ENCODE measurements at places on chromosomes 6 and 20.

- DNase-seq = no peak
These were observed 96.0 kb upstream of the LOC128125822 start for GRCh38 chr6:63476302-63476701.

- no peak for DNase-seq
These were observed 54.2 kb downstream of the TSBP1 start for GRCh38 chr6:32317541-32317940.

- no peak for DNase-seq
These were observed 623.3 kb downstream of the CD109 start for GRCh38 chr6:74319292-74319691.

DNA sequence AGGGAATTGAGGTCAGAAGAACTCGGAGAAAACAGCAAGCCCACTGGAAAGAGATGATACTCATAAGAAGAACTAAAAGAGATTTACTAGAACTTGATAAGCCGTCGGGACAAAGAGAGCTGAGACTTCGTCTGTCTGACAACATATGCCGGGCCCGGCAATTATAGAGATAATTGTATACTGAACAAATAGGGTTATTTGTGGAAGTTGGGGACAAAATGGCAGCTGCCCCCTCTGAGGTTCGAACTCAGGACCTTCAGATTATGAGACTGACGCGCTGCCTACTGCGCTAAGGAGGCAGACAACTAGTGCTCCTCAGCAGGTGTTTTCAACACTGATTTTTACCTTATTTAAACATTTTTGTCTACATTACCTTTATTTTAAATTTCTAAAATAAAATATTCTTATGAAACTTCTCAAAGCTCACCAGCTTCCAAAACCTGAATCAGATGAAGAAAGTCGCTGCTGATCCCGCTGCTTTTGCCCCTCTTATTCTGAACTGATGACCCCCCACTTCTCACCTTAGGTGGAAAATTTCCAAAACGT lies 29.3 kb upstream of the TRIM27 start:
- peak; percentile 71 for DNase-seq

DNA sequence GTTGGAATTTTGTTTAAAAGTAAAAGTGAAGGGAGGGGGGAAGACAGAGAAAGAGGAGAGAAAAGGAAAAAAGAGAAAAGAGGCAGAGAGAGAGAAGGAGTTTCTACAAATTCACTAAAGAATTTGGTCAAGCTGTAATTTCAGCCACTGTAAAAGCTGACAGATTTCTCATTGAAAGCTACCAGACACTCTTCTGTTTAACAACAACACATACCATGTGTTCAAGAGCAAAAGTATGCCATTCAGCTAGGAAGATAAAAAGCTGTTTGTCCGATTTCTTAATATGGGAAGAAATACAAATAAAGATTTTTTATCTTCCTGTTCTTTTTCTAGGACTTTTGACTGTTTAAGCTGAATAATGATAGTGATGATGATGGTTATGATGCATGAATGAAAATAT lies 204.8 kb upstream of the RSPO3 start:
- no peak for DNase-seq

DNA sequence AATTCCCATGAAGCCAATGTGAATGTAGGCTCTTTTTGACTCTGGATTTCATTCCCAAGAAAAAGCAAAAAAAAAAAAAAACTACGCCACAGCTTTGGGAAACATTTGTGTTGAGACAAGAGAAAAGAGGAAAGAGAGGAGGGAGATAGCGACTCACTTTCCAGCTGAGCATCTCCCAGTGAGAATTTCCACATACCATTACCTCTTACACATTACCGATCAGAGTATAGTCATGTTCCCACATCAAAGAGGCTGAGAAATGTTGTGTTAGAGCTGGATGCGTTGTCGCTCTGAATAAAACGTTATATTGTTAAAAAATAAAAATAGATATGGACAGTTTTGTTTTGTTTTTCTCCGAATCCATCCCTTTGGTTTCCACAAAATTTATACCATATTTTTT lies 1019.3 kb upstream of the ADGRB3 start:
- DNase-seq = no peak

GRCh38 chr6:90436403-90436802 lies 139.8 kb upstream of the BACH2 start:
- DNase-seq = no peak

- DNase-seq = no peak
These were observed 70.8 kb downstream of the PSMG4 start for GRCh38 chr6:3329393-3330051.

- DNase-seq = no peak
These were observed 143.6 kb upstream of the JARID2 start for GRCh38 chr6:15102241-15102640.

DNA sequence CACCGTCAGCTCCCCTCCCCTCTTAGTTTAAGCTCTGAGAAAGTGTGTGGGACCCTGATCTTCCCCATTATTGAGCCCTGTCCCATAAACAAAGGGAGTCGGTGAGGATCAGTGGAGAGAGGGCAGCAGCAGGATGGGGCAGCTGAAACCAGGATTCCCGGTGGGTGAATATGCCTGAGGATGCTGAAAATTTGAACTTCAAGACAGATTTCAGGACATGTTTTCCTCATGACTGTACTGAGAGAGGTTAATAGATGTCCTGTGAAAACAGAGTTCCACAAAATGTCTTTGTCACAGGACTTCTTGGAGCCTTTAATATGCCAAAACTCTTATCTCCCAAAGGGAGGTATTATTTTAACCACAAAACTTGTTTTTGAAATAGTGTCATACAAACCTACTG lies 53.5 kb upstream of the SLC22A16 start:
- no peak for DNase-seq

DNA sequence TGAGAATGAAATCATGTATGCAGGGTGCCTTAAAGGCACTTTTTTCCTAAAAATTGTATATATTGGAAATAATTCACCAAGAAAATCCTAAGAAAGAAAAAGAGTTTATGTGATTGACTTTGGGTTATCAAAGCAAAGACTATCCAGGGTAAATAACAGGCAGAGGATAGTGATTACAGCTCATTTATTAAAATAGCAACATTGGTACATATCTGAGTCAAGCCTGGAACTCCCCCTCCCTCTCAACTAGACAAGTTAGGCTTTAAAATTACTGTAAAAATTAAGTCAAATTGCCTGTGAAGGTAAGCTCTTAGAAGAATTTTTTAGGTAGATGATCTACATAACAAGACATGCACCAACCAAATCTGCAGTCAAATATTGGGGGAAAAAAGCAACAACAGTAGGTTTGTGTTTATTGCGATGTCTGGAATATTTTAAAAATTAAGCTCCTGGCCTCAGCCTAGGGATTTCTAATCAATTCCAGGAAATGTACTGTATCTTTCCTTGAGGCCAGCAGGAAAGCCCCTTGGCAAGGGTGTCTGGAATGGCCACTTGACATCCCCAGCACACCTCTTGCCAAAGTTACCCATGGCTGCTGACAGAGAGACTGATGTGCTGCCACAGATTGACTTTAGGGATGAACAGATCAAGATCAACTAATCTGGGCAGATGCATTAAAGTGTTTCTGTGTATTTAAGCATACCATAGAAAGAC lies 31.2 kb upstream of the HBS1L start:
- DNase-seq = no peak

DNA sequence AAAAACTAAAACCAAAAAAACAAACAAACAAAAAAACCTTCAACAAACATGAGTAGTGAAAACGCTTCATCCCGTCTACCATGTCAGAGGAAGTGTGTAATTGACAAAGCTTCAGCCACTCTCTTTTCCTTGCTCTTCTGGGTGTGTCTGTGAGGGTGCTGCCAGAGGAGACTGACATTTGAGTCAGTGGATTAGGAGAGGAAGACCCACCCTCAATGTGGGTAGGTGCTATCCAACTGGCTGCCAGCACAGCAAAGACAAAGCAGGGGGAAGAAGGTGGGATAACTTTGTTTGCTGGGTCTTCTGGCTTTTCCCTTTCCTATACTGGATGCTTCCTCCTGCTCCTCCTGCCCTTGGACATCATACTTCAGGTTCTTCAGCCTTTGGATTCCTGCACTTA lies 145.6 kb downstream of the TASP1 start:
- DNase-seq = no peak

DNA sequence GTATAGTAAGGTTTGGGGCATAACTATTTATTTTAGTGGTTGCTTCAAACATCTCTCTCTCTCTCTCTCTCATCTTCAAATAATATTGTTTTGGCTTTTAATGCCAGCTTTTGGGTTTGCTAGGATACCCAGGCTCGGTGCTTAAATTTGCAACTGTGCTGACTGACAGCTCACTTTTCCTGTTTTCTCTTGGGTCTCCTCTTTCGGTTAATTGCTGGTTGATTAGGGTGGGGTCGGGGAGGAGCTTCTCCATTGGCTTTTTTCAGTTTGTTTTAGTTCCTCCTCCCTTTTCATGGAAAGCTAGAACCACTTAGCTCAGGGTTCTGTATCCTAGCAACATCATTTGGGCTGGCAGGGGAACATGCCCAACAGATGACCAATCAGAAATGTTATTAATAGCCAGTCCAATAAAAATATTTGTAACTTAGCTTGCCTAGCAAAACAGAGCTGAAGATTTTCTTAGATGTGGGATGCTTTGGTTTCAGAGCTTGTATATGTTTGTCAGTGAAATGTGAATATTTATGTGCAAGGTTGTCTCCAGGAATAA lies 11.3 kb downstream of the TFAP2B start:
- DNase-seq = no peak

- no peak for DNase-seq
These were observed 125.9 kb downstream of the TRMT11 start for GRCh38 chr6:126112171-126112632.

Data from D341Med (cell line).